ENCODE measurements at places on chromosomes 7 and 10.

DNA sequence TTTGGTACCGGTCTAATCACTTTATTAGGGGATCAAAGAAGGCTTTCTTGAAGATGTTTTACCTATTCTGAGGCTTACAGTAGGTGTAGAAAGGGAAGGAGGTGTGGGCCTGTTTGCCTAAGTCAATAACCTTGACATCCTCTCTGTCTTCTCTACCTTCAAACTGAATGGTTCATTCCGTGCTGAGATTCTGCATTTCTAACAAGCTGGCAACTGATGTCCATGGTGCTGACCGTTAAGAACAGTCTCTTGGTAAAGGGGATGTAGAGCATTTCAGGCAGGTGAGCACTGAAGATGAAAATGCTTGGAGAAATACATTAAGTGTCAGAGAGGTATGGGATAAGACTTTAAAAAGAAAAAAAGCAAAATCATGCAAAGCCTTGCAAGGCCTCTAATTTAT is 51.5 kb upstream of the DGKB start:
- no peak for DNase-seq

- DNase-seq = no peak
Observed at GRCh38 chr7:142896741-142897379, 11.3 kb upstream of the TRPV6 start.

DNA sequence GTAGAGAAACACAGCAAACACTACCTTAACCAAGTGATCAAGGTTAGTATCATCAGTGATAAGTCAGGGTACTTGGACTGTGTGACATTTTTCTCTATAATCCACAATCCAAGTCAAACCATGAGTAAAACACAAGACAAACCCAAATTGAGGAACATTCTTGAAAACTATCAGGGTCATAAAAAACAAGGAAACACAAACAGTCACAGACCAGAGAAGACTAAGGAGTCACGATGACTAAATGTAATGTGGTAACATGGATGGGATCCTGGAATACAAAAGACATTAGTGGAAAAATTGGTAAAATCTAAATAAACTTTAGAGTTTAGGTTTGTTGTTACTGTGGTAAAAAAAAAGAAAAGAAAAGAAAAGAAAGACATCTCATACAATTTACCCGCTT is 103.8 kb downstream of the ARMH3 start:
- no peak for DNase-seq

GRCh38 chr10:35237766-35238512 is 98.4 kb upstream of the CCNY start:
- no peak for DNase-seq

DNA sequence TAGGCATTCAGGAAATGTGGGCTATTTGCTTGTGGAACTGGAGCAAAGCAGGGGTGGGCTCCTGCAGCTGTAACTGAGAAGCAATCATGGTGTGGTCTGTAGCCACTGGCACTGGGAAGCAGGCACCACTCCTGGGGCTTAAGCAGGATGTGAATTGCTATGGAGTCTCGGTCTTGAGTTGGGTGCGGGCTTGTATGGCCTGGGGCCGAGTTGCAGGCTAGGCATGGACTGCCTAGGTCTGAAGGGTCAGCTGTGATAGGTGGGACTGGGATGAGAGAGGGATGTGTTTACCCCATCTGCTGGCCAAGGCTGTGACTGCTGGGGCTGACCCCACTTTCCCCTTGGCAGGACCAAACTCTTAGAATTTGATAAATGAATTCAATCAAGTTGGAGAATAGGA is 43.0 kb downstream of the ADCY1 start:
- no peak for DNase-seq

DNA sequence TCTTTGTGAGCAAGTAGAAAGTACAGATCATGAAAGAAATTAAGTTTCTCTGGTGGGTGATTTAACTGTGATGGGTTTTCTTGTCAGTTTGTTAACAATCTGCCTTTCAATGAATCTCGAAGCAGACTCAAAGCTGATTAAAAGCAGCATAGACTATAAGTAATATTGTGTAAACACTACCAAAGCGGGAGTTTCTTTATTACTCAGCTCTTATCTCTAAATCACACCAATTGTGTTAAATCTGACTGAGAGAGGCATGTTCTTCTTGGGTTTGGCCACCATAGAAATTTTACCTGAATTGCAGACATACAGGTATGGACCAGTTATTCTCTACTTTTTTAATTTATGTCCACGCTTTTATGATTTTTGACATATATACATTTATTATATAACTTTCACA is 65.2 kb downstream of the DKK1 start:
- DNase-seq = no peak

GRCh38 chr10:114266521-114266920 is 27.5 kb downstream of the VWA2 start:
- DNase-seq = peak; percentile 29

- DNase-seq = no peak
Observed at GRCh38 chr10:100072514-100072913, 9.2 kb downstream of the CPN1 start.

GRCh38 chr10:47296156-47296894 is 3.7 kb upstream of the GDF10 start:
- DNase-seq = peak; percentile 56

GRCh38 chr10:70664702-70665195 is 7.6 kb upstream of the ADAMTS14 start:
- DNase-seq = peak; percentile 89

DNA sequence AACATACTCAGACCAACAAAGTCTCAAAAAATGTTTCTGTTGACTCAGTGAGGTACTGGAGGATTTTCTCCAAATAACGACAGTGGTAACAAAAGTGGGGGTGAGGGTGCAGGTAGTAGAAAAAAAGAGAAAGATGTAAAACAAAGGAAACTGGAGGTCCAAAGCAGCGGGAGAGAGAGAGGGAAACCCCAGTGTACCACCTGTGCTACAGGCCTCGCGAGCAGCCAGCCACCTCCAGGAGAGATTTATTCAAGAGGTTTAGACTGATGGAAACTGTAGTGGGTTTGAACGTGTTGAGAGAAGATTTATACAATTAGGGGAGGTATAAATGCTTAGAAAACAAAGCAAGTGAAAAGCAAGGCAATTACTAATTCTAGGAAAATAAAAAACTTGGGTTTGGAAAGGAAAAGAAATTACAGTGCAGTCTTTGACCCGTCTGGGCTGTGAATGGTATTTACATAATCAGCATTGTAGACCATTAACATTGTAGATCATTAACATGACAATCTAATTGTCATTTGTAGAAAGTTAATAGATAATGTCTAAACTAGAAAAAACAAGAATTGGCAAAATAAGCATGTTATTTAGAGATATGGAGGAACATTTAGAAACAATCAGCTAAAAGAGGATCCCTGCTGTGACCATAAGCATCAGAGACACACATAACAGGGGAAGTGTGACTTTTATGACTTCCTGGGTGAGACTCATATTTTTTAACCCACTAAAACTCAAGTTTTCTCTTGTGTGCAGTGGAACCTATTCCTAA is 180.0 kb downstream of the RELN start:
- DNase-seq = no peak

GRCh38 chr7:113775401-113775800 is 143.4 kb downstream of the PPP1R3A start:
- no peak for DNase-seq

DNA sequence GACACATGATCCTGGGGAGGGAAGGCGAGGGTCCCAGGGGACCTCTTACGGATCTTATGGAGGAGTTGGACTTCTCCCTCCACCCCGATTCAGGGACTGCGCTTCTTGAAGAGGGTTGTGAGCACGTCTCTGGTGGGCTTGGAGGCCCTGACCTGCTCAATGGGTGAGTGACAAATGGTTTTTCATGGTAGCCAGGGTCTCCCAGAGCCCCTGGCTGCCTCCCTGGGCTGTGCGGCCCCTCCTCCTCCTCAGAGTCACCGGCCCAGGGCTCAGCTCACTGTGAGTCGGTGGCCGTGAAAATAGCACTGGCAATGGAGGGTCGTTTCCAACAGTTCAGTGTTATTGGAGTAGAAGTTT is 26.6 kb downstream of the INPP5A start:
- no peak for DNase-seq

- DNase-seq = no peak
Observed at GRCh38 chr10:3812141-3812540, 27.1 kb upstream of the KLF6 start.

GRCh38 chr7:118158766-118159165 is 25.2 kb upstream of the LSM8 start:
- peak; percentile 9 for DNase-seq

GRCh38 chr7:155282671-155283070 is 15.0 kb upstream of the INSIG1 start:
- DNase-seq = no peak

DNA sequence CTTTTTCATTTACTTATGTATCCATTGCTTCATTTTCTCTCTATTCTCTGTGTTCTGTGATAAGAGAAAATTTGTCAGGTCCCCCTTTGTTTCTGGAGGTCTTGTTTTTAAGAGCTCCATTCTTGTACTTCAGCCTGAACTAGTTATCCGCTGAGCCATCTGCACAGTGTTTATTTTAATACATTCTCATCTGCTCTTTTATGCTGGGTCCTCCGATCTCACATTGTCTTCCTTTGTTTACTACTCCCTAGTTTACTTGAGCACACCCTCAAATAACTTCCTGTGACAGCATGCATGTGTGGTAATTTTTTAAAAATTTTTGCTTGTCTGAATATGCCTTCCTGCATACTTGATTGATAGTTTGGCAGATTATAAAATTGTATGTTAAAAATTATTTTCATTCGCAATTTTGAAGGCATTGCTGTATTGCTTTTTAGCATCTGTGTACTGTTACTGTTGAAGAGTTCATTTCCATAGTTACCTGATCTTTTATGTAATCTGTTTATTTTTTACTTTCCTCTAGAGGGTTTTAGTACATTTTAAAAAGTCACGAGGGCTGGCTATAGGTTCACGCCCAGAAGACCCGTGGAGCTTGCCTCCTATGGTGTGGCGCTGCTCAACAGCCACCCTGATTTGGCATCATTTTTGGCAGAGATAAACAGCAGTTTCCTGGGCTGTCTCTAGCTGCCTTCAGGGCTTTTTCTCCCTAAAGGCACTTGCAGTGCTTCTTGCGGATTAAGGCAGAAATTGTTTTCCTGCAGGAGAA is 31.9 kb downstream of the RSBN1L start:
- peak; percentile 47 for DNase-seq

DNA sequence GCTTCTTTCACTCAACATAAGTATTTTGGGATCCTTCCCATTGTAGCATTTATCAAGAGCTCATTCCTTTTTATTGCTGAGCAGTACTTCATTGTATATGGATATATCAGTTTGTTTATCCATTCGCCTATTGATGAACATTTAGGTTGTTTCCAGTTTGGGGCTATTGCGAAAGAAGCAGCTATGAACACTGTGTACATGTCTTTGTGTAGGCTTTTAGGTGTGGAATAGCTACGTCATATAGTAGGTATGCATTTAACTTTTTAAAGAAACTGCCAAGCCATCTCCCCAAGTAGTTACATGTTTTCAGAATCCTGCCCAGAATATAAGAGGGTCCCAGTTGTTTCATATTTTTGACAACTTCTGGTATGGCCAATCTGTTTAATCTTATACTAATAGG is 468.1 kb downstream of the IPMK start:
- no peak for DNase-seq

- peak; percentile 91 for DNase-seq
Observed at GRCh38 chr7:80018941-80019808, 115.5 kb upstream of the GNAI1 start.

GRCh38 chr10:124030061-124030460 is 63.3 kb downstream of the CHST15 start:
- no peak for DNase-seq

DNA sequence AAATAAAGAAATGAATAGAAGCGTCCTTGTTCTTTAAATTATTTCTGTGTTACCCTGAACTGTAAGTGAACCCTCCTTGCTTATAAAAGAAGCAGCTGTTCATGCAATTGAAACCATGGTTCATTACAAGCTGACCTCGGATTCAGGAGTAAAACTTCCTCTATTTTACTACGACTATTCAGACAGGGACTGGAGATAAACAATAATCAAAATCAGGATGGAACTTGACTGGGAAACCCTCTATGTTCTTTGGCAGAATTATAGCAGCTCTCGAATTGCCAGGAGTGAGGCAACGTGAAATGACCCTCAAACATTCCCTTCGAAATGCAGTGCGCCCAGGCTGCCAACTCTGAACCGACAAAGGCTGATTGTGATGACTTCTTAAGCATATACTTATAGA is 172.1 kb downstream of the CYP26A1 start:
- peak; percentile 61 for DNase-seq

DNA sequence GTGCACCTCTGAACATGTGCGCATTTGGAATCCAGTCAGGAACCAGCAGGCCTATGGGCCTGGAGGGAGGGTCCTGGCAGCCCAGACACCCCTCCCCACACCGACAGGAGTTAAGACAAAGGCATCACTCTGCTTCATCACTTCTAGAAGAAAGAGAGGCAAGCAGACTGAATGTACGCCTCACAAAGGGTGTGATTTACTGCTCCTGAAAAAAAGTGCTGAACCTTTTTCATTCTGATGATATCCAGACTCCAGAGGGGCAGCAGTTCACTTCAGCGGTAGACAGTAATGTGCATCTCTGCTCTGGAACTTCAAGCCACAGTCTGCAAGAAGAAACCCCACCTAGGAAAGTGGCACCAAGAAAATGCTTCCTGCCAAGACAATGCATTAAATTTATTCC is 88.2 kb upstream of the TMEM72 start:
- DNase-seq = no peak

- DNase-seq = no peak
Observed at GRCh38 chr7:5694221-5694754, 87.2 kb downstream of the RNF216 start.

GRCh38 chr7:138064856-138065357 is 11.4 kb upstream of the AKR1D1 start:
- no peak for DNase-seq

Measured in eye (tissue), 1 donor.